ENCODE measurements at places on chromosomes 5 and 9.

GRCh38 chr9:71549023-71549422 lies 219.3 kb downstream of the CEMIP2 start:
- no peak for DNase-seq

DNA sequence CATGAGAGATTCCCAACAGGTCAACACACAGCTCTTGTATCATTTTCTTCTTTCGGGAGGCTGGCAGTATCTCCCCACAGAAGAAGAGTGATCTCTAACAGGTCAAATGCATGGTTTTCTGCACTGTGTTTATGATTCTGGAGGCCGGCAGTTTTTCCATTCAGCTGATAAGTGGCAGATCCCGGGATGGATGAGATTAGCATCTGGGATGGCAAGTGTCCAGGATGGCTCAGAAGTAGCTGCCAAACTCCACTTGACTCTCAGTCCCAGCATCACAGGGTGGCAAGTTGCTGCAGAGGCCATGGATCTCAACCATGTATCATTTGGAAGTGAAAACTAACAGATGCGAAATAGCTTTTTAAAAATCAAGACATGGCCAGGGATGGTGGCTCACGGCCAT lies 97.8 kb upstream of the SLC44A1 start:
- no peak for DNase-seq

GRCh38 chr9:131238402-131239021 lies 37.8 kb downstream of the FAM78A start:
- no peak for DNase-seq

DNA sequence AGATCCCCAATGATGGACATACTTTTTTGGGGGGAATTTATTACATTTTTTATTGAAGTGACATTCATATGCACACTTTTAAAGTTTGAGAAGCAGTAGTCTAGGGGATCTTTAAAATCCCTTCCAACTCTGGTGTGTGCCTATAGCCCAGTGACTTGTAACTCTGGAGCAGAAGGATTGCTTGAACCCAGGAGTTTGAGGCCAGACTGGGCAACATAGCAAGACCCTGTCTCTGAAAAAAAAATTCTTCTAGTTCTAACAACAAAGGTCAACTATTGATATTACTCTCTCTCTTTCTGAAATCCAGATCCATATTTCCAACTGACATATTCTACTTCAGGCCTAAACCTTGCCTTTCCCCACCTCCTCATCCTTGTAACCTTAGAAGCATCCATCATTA lies 148.2 kb upstream of the SPRY4 start:
- no peak for DNase-seq

- DNase-seq: no peak
Measured at GRCh38 chr9:84759300-84759750, 89.8 kb downstream of the NTRK2 start.

- DNase-seq: no peak
Measured at GRCh38 chr9:16727452-16728136, 142.9 kb downstream of the BNC2 start.

- DNase-seq: no peak
Measured at GRCh38 chr9:95336281-95336680, 18.8 kb upstream of the FANCC start.

GRCh38 chr5:313806-314376 lies 7.6 kb upstream of the AHRR start:
- no peak for DNase-seq

DNA sequence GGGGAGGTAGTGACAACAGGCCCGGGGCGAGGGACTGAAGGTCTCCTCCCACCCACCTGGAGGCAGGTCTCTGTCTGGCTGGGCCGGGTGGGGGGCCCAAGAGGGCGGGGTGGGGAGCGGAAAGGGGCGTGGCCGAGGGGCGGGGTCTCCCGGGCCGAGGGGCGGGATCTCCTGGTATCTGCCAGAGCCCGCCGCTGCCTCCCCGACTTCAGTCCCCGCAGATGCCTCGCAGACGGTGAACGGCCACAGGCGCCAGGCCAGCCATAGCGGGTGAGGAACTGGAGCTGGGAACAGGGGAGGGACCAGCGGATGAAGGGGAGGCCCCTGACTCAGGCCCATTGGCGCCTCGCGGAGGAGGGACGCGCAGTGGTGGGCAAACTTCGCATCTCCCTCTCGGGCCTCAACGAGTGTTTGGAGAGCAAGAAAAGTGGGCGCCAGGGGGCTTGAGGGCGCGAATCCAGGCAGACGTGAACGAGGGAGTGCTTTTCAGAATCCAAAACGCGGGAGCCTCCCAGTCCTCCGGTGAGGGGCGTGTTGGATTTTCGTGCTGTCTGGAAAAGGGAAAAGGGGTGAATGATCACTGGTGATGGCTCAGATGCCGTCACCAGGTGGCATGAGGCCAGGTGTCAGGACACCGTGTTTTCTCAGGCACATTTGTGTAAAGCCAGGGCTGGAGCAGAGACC lies at the start of gene ADGRD2:
TSS of gene ADGRD2 (plus strand) at position 211 of the 684 bp plus-strand sequence. CDS start 1,216 bp downstream, outside the sequence.
- no peak for DNase-seq

DNA sequence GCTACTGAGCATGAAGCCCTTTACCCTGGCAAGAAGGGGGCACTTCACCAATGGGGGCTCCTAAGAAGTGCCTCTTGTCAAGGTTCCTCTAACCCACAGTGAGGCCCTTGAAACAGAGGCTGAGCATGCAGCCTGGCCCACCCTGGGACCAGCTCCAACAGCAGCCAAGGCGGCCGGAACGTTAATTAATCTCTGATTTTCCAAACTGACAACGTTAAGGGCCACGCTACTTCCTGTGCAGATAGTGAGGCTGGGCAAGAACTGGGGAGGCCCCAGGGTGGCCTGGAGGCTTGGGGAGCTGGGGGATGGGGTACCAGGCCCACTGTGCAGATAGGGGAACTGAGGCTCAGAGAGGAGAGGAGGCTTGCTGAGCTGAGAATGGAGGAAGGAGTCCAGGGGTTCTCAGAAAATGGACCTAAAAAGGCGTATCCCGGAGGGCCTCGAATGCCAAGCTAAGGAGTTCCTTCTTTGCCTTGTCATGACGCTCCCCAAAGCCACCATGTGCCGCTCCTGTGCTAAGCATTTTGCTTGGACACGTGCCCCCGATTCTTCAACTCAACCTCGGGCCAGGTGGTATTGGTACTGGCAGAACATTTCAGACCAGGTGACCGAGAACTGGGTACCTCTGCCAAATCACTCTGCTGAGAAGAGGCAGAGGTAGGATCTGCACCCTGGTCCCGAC lies 72.0 kb upstream of the STXBP1 start:
- DNase-seq: no peak

- DNase-seq: no peak
Measured at GRCh38 chr9:17064558-17064957, 70.3 kb upstream of the CNTLN start.

DNA sequence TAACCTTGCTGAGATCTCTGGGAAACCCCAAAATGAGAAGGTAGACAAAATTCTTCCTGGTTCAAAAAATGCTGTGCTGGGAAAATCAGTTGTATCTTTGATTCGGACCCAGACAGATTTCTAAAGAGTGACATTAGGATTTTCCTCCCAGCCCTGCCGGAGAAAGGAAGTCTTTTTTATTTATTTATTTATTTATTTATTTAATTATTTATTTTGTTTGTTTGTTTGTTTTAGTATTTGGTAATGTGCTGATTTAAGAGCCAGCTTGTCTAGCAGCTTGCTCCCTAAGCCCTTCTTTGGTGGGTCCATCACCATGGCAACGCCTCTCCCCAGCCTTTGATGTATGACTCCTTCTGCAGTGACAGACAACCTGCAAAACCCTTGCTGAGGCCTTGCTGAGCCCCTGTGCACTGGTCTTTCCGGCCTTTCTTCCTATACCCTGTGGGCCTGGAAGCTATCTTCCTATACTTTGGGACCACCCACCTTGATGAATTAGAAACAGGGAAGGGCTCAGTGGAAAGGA lies 60.6 kb upstream of the AFAP1L1 start:
- no peak for DNase-seq

DNA sequence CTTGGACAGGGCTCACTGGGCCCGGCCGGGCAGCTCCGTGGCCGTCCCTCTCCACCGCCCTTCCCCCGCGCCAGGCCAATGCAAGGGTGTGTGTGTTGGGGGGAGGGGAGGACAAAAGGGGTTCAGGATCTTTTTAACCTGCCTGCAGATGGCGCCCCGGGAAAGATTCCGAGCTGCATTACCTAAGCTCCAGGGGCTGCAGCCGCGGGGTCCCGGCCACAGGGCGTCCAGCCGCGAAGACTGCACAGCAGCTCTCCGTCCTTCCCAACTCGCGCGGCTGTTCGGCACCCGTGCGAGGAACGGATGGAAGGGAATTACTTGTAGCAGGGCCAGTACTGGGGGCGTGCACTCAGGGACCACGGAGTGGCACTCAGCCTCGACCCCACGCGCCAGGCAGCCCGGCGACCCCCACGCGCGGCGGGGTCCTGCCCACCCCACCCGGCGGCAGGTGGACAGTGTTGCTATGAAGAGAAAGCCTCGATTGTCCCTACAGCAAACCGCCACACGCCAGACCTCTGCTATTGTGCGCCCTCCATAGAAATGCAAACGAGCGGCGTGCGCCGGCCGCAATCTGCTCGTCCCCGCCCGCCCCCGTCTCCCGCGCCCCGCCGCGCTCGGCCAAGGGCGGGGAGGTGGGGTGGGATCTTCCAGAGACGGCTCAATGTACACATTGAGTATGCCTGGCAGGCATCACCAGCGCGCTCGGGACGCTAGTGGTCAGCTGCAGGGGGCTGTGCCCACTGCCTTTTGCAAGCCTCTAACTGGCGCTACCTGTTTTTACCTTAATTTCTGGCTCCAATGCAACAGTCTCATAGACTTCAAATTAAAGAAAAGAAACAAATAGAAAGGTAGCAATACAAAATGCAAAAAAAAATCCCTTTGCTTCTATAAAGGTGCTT lies 796 bp upstream of the GADD45G start:
- peak; percentile 75 for DNase-seq

DNA sequence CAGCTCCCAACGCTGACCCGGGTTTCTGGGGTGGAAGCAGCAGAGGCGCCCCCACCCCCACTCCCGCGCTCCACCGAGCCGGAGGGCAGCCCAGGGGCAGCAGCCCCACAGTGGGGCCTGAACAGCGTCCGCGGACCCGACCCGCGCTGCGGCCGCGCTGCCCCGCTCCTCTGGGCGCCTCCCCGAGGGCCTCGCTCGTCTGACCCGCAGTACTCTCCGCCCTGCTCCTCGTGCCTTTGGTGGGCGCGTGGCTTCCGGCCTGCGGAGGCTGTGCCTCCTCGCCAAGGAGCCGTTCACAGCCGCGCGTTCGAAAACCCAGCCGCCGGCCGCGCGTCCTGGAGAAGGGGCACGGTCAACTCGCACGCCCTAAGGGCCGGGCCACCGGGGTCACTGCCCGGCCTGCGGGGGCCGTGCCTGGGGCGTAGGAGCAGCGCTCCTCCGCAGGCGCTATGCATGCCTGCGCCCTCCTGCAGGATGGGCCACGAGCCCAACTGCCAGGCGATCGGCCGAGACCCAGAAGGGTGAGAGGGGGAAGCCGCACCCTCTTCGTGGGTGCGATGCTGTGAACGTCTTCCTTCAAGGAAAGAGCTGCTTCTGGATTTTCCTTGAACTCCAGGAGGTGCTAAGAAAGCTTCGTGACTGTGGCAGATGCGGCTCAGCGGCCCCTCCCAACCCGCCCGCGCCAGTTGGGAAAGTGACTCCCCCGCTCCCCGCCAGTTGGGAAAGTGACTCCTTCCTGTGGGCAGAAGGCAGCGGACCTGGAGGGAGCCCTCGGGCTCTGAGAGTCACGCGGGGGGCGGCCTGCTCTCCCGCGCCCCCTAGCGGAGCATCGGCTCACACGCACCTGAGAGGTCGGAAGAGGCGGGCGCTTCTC lies 82.7 kb downstream of the HSD17B3 start:
- peak; percentile 55 for DNase-seq

DNA sequence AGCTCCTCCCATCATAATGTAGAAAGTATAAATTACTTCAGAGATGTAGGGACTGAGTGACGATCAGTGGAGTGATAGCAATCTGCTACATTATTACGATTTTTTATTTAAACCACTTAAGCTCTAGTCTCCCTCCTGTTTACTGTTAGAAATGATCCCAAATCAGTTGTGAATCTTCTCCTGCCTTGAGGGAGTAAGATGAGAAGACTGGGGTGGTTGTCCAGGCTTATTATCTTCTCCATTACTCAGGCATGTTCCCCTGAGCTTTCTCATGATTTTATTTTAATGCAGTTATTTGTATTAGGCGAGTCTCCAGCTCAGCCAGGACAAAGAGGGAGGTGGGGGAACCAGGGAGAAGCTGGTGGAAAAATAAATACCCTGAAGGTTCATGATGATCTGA lies 48.2 kb upstream of the CTNNA1 start:
- DNase-seq: no peak

GRCh38 chr9:91150998-91151717 lies 210.6 kb downstream of the AUH start:
- DNase-seq: no peak

- DNase-seq: peak; percentile 31
Measured at GRCh38 chr9:38154501-38155421, 85.7 kb upstream of the SHB start.

DNA sequence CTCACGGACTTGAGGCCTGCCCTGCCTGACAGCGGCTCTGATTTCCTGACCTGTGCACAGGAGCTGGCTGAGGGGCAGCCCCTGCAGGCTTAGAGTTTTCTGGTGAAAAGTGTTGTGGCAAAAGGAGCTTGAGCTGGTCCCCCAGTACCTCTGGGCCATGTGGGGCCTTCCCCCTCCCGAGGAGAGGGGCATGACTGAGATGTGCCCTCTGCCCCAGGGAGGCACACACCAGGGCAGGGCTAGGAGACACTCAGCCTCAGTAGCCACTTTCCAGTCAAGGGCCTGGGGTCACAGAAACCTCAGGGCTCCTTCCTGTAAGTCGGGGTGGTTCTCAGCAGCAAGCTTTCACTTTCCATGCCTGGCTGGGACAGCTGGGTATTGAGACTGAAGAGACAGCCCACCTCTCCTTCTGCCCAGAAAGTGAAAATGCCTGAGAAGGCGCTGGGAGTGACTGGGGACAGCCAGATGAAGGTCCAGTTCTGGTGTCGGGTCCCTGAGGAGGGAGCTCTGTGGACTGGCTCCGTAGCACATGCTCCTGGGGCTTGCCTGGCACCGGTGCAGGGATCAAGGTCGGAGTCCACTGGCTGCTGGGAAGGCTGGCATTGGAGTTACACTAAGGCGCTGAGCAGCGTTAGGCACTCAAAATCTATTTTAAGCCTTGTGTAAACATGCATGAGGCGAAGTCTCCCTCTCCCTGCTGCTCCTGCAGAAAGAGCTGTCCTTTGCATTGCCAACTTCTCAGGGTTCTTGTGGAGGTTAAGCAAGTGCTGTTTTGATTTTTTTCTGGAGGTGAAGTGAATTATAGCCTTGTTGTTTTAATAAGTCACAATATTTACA lies 394.9 kb downstream of the GADD45G start:
- DNase-seq: peak; percentile 55

DNA sequence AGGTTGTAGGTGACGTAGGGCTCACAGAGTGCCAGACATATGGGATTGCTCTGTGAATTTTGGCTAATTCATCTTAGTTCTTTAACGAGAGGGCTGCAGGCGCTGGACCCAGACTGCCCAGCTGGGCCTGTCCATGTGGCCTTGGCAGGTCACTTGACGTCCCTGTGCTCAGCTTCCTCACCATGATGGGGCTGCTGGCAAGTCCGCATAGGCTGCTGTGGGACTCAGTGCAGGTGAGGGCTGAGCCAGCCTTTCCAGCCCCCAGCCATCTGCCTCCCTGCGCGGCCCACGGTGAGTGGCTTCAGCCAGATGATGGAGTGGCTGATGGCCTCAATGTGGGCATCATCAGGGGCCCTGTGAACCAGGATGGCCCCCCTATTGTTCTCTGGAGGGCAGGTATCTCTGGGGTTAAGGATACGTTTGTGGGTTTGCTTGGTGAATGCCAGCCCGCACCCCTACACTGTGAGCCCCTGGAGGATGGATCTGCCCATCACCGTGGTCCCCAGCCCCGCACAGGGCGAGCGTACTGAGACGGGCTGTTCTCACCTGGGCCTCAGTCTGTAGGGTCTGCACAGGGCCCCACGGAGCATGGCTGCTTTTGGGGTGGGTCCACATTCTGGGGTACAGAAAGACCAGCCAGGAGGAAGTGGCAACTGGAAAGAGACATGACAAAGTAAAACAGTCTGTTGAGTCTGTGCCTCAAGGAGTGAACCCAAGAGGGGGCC lies 3.7 kb downstream of the CARD19 start:
- DNase-seq: no peak

All from liver (tissue), 10 donors.